ENCODE measurements at places on chromosomes 2 and 18.

DNA sequence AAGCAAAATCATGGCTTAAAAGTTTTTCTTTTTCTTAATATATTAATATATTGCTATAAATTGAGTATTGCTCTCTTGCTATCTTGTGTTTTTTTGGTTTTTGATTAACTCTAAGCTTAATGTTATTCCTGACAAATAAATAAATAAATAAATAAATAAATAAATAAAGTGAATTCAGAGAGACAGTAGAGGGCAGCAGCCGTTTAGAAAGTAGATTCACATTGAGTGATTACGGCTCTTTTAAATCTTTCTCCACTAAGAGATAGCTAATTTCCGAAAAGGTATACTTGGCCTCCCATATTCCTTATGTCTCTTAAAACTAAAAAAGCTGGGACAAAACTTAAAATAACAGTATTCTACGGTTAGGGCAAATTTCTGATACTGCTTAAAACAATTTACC, 34.3 kb downstream of the MSH2 start:
- DNase-seq, result peak; percentile 72

GRCh38 chr2:240357641-240358012, 77.8 kb upstream of the GPC1 start:
- DNase-seq, result no peak

DNA sequence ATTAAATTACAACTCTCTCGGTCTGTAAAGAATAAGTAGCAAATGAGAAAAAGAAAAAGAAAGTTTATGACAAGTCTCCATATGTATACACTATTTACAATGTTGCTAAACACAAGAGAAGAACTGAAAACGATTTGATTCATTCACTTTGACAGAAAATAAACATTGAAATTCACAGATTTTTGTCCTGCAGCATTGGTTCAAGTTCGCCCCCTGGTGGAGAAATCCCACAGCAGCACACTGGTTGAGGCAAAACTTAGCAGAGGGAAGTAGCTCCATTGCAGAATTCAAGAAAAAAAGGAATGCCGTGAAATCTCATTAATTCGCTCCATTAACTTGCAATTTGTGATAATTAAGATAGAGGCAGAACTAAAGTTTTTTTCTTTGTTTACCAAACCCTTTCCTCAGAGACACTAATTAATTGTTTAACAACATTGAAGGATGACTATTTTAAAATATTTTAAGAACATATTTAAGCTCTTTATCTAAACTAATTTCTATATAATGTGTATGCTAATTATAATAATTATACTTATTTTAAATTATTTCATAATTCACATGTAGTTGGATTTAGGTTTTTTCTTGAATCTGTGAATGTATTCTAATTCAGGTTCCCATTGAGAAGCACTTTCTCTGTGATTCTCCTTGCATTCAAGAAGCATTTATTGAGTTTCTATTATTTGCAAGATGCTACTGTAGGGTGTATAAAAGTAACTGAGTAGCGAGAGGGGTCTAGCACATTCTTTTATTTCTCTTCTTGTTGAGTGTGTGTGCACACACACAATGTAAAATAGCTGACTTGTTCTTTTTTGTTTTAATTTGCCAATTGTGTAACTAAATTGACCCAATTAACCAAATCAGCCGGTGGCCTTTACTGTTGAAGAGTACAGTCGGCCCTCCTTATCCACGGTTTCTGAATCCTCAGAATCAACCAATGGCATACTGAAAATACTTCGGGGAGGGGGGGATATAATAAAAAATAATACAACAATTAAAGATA, 74.1 kb downstream of the COL4A3 start:
- peak; percentile 80 for DNase-seq

GRCh38 chr2:237472187-237472712, 14.8 kb upstream of the MLPH start:
- DNase-seq, result no peak

DNA sequence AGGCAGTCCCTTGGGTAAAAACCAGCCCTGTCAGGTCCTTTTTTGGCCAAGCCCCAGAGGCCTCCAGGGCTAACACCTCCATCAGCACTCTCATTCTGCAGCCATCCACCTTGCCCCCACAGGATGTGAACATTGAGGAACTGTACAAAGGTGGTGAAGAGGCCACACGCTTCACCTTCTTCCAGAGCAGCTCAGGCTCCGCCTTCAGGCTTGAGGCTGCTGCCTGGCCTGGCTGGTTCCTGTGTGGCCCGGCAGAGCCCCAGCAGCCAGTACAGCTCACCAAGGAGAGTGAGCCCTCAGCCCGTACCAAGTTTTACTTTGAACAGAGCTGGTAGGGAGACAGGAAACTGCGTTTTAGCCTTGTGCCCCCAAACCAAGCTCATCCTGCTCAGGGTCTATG, 7.3 kb downstream of the IL1F10 start:
- DNase-seq, result no peak

- DNase-seq, result no peak
These were observed 732.9 kb upstream of the VRK2 start for GRCh38 chr2:57313678-57314077.

DNA sequence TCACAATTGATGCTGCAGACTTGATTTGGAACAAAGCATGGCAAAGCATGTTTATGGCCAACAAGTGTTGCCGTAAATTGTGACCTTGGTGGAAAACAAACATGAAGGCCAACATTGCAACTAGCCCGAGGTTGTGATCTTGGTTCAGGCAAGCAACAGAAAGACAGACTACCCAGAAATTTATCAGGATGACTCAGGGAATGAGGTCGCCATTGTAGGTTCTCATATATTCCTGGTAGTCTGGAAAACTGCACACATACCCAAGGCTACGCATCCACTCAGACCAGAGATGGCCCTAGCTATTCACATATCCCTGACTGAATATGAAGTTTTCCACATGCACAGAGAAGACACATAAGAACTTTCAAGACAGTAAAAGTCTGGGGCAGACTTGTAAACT, 30.1 kb downstream of the CYP1B1 start:
- DNase-seq, result no peak

DNA sequence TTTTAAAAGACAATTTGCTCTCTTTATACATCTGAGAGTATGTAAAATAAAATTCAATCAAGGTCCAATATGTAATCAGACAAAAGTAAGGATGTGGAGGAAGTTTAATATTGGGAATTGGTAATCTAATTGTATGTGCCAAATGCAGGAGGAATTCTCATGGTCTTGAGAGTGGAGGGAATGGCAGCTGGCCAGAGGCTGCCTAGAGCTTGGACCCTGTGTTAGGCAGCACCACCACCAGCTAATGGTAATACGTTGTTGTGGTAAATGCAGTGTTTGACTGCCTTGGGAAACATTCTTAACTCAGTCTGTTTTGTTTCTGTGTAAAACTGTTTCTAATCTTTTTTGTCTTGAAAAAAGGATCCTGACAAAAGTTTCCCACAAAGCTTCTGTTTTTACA, 30.0 kb downstream of the GALNT1 start:
- DNase-seq, result peak; percentile 27

DNA sequence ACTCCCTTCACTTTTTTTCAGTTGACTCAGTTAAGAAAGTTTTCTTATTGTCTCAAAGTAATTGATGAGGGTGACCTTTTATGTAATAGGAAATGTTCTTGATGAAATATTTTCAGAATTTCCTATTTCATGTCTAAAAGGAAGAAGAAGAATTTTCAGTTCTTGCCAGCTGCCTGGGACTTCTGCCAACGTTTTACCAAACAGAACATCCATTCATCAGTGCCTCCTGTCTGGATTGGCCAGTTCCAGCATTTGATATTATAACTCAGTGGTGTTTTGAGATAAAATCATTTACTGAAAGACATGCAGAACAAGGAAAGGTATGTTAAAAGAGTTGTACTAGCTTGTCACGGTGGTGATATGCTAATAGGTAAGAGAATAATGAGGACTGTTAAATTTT, 104.7 kb upstream of the MYO3B start:
- DNase-seq, result peak; percentile 81

GRCh38 chr2:22604136-22604535, 780.8 kb upstream of the KLHL29 start:
- DNase-seq, result no peak

GRCh38 chr2:236884569-236885175, 201.0 kb upstream of the COPS8 start:
- DNase-seq, result no peak

DNA sequence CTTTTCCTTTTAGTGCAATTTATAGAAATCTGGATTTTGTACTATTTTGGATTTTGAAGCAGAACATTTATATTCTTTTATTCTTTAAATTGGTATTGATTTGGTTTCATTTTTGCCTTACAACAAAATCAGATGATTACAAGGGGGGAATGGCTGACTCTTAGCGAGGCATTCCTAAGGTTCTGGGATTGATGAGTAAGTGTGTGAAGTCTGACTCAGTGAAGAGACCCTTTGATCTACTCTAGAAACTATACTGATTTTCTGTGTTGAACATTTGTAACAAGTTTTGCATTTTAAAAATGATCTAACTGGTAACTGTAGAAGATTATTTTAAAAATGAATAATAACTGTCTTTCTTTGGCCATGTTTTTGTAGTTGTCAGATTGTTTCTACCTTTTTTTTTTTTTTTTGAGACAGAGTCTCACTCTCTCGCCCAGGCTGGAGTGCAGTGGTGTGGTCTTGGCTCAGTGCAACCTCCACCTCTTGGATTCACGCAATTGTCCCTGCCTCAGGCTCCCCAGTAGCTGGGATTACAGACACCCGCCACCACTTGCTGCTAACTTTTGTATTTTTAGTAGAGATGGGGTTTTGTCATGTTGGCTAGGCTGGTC, 48.7 kb downstream of the TTC39C start:
- peak; percentile 25 for DNase-seq

GRCh38 chr2:240021488-240022104, 3.5 kb downstream of the NDUFA10 start:
- DNase-seq, result peak; percentile 67

DNA sequence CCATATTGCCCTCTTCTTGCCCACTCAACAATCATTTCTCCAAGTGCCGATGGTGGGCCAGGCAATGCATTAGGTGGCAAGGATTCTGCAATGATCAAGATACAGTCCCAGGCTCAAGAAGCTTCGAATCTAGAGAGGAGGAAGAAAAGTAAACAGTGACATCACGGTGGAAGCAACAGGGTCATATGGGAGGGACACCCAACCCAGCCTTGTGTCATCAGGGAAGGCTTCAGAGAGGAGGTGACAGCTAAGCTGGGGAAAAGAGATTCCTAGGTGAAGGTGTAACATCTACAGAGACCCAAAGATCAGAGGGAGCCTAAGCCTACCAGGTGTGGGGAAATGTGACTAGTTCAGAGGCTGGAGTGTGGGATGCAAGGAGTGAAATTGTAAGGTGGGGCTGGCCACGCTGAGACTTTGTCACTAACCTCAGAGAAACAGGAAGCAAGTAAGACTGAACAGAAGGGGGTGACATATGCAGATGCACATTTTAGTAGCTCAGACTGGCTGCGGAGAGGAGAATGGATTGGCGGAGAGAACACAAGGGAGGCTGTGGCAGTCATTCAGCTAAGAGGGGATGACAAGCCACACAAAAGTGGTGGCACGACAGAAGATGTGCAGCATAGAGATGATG, 104.9 kb downstream of the ANKRD44 start:
- no peak for DNase-seq

DNA sequence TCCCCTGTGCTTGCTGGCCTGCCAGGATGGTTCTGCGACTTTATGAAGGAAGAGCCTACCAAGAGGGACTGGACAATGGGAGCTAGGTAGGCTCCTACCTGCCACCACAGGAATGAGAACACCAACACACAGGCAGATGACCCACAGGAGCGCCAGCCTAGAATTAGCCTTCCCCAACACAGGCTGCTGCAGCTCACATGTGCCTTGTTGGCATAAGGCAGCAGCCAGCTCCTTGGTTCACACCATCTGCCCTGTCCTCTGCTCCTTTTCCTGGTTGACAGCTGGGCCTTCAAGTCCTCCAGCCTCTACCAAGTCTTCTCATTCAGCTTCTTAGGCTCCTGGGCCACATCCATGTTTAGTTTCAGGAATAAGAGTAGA, 705.4 kb upstream of the RAB6C start:
- no peak for DNase-seq

DNA sequence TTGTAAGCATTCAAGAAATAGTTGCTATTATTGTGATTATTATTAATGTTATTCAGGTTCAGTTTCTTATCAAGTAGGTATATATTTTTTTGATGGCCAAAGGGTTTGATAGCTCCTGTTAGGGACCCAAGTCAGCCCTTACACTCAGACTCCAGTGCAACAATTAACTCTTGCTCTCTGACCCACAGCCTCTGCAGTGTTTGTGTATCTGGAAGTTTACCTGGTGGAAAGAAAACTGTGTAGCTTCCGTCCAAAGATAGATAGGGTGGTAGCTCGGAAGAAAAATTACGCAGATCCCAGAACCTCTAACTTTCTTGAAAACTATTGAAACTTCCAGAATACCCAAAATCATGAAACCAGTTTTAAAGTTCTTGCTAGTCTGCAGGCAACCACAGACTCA, 58.6 kb upstream of the IGFBP2 start:
- DNase-seq, result no peak

GRCh38 chr18:63409301-63409700, 13.0 kb downstream of the VPS4B start:
- peak; percentile 60 for DNase-seq

- peak; percentile 15 for DNase-seq
These were observed 80.5 kb upstream of the FRZB start for GRCh38 chr2:182946958-182947369.

DNA sequence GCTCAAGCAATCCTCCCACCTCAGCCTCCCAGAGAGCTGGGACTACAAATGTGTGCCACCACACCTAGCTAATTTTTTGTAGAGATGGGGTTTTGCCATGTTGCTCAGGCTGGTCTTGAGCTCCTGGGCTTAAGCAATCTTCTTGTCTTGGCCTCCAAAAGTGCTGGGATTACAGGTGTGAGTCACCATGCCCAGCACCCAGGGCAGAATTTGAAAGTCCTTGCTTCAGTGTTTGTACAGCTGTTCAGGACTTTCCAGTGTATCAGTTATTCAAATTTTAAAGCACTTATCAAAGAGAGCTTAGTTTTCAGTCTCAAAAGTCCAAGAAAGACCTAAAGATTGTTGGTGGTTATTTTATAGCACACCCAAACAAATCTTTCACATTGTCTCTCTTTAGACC, 43.6 kb upstream of the VPS54 start:
- DNase-seq, result peak; percentile 31

DNA sequence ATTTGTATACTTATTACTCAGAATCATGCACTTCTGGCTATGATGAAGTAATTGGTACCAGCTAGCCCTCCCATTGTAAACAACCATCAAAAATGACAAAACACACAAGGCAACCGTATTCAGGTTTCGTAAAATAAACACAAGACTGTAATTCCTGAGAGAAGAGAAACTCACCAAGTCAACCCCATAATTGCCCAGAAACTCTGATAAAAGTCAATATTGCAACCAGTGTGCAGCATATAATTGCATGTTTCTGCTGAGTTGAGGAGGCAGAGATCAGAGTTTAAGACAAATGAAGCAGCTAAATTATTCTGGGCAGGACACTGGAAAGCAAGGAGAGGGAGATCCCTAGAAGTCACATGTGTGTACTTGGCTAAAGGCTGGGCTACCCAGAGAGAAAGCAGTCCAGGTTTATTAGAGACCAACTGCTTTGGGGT, 90.3 kb downstream of the ROCK2 start:
- DNase-seq, result peak; percentile 18

- no peak for DNase-seq
These were observed 50.9 kb downstream of the MYCN start for GRCh38 chr2:15991231-15991630.
